ENCODE measurements at places on chromosomes 6 and 20.

DNA sequence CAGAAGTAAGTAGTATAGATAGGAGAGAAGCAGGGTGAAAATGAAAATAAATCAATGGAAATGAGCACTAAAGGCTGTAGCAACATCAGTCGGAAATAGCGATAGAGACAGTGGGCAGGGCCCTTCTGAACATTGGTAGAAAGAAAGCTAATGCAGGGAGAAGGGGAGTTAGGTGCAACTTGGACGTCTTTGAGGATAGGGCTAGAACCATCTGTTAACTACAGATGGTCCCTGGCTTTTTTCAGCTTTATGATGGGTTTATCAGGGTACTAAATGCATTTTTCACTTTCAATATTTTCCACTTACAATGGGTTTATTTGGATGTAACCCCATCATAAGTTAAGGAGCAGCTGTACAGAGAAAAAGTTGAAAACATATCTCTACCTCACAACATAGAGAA lies 72.8 kb upstream of the CNR1 start:
- DNase-seq: no peak

GRCh38 chr6:157800420-157801237 lies 22.4 kb upstream of the SNX9 start:
- DNase-seq: no peak

- DNase-seq: peak; percentile 46
These were observed at the start of gene COQ3 for GRCh38 chr6:99393698-99394531. Gene COQ3, minus strand, starts transcription at chr6:99394195. Its CDS starts 16 bp downstream, at chr6:99394179.

- DNase-seq: no peak
These were observed 121.7 kb downstream of the UTRN start for GRCh38 chr6:144406796-144407195.

- no peak for DNase-seq
These were observed 577.2 kb upstream of the MAP3K7 start for GRCh38 chr6:91164105-91164504.

GRCh38 chr6:55633471-55633870 lies 54.5 kb upstream of the HMGCLL1 start:
- DNase-seq: no peak

DNA sequence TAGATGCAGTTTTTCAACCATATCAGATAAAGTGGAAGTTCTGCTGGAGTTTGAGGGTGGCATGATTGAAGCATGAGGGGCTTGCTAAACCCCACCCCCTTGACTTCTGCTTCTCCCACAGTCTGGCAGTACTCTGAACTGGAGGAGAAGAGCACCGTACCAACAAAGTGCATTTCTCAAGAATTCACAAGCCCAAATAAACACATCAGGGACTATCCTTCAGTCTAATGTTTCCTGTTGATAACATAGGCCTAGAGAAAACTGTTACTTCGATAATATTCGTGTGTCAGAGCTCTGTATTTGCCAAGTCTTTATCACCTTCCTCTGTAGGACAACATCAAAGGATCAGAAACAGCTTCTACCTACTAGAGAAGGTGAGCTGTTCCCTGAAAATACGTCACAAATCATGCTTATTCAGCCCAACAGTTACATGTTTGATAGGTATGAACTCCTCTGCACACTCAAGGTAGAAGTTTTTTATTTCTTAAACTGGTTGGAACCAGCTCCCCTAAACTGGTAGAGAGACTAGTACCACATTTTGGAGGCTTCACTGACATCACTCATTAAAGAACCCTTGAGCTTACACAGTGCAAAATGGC lies 153.2 kb upstream of the PRND start:
- DNase-seq: no peak

GRCh38 chr6:41693281-41694240 lies 41.8 kb downstream of the TFEB start:
- no peak for DNase-seq

- no peak for DNase-seq
These were observed 662.6 kb downstream of the RFPL4B start for GRCh38 chr6:113009682-113010081.

GRCh38 chr6:113620386-113620785 lies 236.8 kb upstream of the MARCKS start:
- no peak for DNase-seq

DNA sequence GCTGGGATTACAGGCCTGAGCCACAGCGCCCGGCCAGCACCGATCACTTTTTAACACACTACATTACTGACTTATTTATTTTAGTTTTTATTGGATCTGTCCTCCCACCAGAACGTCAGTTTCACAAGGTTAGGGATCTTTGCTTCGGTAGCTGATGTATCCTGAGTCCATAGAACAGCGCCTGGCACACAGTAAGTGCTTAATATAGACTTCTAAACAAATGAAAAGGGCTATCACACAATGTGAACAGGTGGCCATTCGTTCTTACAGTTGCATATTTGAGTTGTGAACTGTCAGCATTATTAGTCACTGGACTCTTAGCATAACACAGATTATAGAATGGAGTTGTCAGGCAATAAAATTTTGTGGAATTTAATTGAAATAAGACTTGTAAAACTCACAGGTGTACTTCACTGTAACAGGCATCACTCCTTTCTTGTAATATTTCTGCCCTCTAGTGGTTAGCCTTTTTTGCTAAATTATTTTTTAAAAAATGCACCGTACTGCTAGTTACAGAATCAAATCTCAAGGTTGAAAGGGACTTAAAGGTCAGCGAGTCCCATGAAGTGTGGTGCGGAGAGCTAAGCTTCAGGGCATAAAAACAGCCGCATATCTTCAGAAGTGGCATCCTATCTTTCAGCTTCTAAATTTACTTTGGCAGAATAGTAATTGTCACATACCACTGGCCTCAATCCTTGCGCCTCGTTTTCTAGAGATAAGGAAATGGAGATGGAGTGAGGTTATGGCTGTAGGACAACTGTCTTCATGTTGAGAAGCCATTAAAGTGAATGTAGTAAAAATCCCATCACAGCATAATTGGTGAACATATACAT lies 3.4 kb upstream of the TBC1D7 start:
- DNase-seq: peak; percentile 21

DNA sequence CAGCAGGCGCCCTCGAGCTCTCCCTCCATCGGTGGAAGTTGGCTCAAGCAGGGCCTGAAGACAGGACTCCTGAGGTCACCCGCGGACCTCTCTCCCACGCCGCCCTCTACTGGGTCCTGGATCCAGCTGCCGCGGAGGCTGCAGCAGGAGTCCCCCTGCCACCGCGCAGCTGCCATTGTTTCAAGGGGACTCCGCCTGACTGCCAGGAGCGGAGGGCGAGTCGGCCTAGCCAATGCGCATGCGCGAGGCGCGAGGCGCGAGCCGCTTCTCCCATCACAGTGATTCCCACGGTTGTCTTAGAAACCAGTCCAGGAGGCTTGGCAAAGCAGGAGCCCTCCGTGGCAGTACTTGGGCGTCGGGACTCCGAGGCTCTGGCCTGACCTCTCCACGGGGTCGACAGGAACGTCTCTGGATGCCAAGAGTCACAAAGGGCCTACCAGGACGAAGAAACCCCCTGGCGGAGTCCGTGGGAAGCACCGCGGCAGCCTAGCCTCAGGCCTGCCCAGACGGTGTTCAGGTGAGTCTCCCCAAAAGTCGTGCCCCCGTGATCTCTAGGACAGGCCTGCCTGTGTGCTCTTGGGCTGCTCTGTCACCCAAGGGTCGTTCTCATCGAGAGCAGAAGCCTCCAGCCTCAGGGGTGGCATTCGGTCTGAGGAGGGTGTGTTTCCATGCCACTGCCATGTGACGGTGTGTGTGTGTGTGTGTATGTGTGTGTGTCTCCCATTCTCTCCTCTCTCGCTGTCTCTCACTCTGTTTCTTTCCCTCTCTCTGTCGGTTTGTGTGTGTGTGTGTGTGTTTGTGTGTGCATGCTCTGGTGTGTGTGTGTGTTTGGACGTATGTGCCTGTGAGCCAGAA lies 290.6 kb upstream of the ZNF337 start:
- peak; percentile 66 for DNase-seq

DNA sequence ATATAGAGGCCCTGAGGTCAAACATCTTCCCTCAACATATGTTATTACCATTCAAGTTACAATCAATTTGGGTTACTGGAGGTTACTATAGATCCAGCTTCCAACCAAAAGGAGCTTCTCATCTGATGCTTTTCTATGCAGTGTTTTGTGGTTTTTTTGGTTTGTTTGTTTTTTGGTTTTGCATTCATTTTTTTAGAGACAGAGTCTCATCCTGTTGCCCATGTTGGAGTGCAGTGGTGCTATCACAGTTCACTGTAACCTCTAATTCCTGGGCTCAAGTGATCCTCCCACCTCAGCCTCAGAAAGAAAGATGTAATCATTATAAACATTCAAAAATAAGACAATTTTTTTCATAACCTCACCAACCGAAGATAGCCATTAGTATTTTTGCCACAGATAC lies 124.4 kb upstream of the JARID2 start:
- DNase-seq: no peak

GRCh38 chr20:237929-238328 lies 10.9 kb downstream of the DEFB129 start:
- DNase-seq: no peak

- no peak for DNase-seq
These were observed 89.8 kb downstream of the IYD start for GRCh38 chr6:150458579-150458978.

DNA sequence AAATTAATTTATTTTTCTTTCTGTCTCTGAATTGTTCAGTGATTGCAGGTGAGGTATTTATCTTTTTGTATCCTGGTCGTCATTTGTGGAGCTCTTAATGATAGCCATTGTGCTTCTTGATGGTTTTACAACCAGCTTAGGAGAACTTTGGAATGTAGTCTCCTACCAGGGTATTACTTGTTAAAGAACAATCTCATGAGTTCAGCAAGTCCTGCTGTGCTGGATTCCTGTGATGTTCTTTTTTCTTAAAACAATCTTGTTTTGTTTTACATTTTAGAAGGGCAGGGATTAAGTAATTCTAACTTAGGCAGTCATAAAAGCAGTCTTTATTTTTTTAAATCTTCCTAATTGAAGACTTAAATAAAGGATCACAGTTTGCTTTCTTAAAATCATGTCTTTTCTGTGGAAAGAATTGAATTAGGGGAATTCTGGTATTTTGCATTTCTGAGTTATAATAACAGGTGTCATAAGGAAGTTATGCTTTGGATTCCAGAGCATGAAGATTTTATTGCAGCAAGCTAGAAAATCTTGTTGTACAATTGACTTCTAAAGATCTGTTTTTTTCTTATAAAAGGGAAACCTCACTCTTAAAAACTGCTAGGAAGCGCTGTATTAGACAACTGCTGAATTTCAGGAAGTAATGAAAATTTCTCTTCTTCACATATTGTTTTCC lies 23.7 kb downstream of the RIOK1 start:
- DNase-seq: no peak

GRCh38 chr6:30100585-30101443 lies 12.1 kb downstream of the TRIM31 start:
- no peak for DNase-seq

DNA sequence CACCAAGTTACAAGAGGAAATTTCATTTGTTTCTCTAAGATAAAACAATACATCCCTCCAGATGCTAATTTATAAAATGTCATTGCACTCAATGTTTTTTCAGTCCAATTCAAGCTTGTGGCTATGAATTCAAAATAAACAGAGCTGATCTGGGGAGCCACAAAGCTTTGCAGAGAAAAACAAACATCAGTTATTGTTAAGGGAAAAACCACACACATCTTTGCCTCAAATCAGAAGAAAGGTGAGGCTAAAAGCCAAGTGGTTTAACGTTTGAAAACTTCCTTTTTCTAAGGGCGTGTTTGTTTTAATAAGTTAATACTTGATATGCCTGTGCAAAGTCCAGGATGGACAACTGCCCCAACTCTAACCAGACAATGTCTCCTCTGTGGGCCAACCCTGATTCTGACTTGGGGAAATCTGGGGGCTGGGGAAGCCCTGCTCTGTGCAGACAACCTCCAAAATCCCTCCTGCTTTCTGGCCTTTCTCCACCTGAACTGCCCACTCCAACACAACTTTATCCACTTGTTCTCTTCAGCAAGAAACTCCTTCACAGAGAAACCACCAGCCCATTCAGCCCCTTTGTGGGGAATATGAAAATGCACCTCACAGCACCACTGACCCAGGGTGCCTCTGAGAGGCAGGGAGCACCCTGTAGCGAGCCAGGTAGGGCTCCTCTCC lies 44.6 kb upstream of the NT5E start:
- DNase-seq: no peak

- DNase-seq: no peak
These were observed 98.1 kb downstream of the FARS2 start for GRCh38 chr6:5359417-5359816.

DNA sequence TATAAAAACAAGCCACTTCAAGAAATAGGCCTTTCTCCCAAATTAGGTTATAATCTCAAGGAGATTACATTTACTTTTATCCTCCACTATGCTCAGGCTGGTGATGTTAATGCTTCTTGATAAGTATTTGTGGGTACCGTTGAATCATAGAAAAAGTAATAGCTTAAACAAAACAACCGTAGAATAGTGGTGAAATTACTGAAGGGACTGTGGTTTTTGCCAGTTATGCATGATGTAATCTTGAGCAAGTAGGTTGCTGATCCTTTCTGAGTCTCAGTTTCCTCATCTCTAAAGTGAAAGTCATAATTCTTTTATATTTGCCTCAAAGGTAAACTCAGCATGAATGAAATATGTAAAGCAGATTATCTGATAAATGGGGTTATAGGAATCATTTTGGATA lies 187.3 kb upstream of the JAG1 start:
- no peak for DNase-seq

DNA sequence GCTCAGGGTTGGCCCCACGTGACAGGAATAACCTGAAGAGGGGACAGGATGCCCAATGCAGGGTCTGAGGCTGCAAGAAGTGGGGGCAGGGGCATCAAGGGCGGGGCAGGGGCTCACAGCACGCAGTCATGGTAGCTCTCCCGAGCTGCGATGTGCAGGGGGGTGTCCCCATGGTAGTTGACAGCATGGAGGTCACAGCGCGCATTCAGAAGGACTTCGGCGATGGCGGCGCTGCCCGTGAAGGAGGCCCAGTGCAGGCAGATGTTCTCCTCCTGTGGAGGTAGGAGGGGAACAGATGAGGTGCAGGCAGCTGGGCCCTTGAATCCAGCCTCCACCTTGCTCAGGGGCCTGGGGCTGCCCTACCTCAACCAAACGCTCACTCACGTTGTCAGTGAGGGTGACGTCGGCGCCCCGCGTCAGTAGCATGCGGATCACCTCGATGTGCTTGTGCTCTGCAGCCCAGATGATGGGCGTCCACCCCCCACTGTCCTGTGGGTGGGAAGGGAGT lies 5.8 kb upstream of the SLC44A4 start:
- DNase-seq: no peak

DNA sequence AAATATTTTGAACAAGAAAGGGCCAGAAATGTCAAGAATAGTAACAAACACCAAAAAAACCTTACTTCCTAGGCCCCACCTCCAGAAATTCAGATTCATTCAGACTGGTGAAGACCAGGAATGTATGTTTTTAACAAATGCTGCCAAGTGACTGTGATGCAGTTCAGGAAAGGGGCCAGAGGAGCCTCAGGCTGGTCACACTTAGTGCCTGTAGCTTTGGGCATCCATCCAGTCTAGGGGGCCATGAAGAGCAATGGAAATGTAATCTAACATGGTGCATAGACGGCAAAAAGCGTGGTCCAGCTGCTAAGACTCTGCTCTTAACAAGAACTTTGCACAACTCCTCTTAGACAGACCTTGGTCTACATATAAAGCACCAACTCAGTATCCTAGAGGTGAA lies 7.1 kb downstream of the GJA1 start:
- DNase-seq: no peak

GRCh38 chr20:41072190-41072863 lies 43.7 kb downstream of the TOP1 start:
- DNase-seq: no peak

- DNase-seq: no peak
These were observed 9.1 kb upstream of the ARMC2 start for GRCh38 chr6:108839083-108839642.
